ENCODE measurements at places on chromosomes 1 and 21.

- no peak for DNase-seq
Measured at GRCh38 chr1:13832100-13832499, 132.1 kb downstream of the PRDM2 start.

GRCh38 chr1:113657126-113657525 is 102.2 kb downstream of the PHTF1 start:
- DNase-seq, result no peak

GRCh38 chr1:15802234-15802965 is 5.0 kb downstream of the UQCRHL start:
- no peak for DNase-seq

GRCh38 chr1:212219679-212220463 is 65.3 kb upstream of the PPP2R5A start:
- no peak for DNase-seq

GRCh38 chr1:49199564-49199963 is 422.9 kb upstream of the BEND5 start:
- DNase-seq, result no peak

- no peak for DNase-seq
Measured at GRCh38 chr1:83109692-83110091, 889.2 kb downstream of the TTLL7 start.

- no peak for DNase-seq
Measured at GRCh38 chr1:162026881-162027280, 3.2 kb upstream of the OLFML2B start.

GRCh38 chr1:210367566-210367965 is 38.9 kb downstream of the HHAT start:
- peak; percentile 85 for DNase-seq

DNA sequence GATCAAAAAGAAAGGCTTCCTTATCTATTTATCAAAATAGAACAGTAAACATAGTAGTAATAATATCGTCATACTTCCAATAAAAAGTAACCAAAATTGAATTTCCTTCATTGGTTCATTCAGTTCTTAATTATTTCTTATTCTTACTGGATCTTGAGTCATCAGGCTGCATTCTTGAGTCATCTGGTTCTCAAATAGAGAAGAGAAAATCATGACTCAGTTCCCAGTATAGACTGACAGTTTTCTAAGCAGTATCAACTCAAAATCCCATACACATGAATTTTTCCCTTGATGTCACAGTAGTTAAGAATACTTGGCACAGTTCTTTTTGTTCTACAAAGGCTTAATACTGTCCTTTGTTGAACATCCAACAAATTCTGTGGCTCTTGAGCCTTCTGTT is 626.9 kb upstream of the ADGRL4 start:
- DNase-seq, result no peak

DNA sequence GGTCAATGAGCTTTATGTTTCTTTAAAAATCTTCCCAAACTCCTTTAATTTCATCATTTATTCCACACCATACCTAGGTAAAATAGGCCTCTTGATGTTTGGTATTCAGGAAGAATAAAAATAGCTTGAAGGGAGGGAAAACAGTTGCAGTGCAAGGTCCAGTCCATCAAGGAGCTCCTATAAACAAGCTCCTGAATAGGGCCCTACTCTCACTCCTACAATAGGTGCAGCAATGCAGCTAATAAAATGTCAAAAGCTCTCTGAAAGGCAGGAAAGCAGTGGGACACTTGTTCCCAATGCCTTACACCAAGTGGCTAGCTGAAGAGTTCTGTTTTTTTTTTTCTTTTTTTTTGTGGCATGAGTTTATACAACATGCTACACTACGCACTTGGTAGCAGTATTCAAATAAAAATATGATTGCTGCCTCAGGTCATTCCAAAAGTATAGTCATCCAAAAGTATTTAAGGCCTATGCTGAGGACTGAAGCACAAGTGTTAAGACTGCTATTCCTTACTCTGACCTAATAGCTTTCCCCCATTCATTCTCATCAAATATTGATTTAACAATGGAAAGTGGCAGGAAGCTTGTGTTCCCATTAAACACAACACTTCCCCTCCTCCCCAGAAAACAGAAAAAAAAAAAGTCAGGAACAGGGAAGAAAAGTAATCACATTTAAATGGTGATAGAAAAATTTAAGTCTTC is 9.8 kb downstream of the TEX38 start:
- no peak for DNase-seq
